ENCODE measurements at places on chromosomes 1 and 21.

DNA sequence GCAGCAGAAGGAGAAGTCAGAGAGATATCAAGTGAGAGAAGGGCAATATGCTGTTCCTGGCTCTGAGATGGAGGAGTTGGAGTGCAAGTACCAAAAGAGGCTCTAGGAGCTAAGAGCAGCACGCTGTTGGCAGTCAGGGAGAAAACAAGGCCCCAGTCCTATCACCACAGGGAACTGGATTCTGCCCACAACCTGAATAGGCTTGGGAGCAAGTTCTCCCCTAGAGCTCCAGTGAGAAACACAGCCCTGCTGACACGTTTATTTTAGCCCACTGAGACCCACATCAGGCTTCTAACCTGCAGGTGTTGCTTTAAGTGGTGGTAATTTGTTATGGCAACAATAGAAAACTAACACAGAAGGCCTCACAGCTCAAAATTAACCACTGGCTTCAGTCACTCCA lies 31.8 kb upstream of the ZNF644 start:
- peak; percentile 9 for DNase-seq

DNA sequence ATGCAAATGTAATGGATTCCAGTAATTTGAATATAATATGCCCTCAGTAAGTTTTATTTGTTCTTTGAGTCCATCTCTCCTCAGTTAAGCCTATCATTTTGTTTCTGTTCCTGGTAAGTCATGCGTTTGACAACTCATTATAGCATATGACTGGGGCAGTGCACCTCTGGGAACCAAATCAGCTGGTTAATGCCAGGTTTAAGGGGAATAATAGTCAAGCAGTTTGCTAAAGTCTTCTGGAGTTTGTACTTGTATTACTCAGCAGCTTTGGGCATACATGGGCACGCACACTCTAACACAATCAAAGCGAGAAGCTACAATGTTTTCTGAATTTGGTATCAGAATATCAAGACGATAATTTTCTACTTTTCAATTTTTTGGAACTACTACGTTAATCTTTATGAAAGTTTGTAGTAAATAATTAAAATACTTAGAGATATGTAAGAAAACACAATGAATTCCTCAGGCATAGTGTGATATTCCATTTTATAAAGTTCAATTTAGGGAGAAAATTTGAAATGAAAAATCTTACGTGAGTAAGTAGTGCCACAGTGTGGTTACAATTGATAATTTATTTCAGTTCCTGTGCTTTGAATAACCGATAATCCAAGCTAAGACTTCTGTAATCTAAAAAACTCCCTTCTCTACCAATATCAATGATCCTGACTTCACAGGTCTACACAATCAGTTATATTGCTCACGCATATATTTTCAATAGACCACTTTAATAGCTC lies 43.8 kb upstream of the KCTD3 start:
- peak; percentile 80 for DNase-seq

GRCh38 chr1:23567629-23567995 lies 8.3 kb upstream of the ID3 start:
- DNase-seq = no peak

DNA sequence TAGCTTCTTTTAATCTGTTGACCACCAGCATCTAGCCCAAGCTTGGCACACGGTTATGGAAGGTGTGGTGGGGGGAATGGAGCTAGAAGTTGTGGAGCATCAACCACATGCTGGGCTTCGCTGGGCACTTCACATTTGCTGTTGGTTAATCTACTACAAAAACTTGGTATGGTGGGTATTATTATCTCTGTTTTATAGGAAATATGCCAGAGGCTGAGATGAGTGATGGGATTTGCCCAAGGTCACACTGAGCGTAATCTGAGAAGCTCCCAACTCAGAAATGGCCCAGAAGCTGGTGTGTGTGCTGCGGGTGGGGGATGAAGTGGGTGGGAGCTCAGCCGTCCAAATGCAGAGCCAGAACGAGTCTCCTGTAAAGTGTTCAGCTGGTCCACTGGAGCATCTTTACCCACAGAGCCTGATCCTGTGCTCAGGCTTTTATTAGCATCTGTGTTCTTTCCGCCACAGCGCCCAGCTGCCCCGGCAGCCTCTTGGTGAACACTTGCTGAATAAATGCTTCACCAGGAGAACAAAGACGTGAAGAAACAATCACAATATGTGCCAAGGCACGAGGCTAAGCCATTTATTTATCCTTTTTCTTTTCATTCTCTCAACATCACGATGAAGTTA lies 98.6 kb upstream of the JUN start:
- DNase-seq = peak; percentile 8

DNA sequence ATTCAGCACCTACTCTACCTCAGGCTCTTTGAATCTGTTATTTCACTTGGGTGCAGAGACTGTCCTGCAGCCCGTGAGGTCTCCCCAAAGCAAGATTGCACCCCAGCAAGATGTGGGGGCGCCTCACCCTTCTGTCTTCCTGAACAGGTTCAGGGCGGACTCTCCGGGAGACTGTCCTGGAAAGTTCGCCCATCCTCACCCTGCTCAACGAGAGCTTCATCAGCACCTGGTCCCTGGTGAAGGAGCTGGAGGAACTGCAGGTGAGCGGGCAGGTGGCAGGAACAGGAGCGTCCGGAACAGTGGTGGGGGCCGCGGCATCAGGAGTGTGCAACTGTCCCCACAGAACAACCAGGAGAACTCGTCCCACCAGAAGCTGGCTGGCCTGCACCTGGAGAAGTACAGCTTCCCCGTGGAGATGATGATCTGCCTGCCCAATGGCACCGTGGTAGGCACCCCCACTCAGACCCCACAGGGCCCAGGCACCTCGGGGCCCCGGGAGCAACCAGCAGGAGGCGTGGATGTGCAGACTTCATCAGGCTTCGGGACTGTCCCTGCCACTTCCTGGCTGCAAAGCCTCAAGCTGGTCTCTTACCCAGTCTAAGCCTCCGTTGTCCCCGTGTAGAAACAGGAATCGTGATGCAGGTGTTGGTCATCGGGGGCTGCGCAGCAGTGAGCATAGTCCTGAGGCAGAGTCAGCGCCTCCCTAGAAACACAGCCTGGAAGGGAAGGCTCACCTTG lies 5.9 kb upstream of the MTFR1L start:
- no peak for DNase-seq

Data from NCI-H69 (cell line).